ENCODE measurements at places on chromosomes 12 and 14. TPM values are rescaled to one million over a fixed set of nuclear protein-coding genes. Genes with fewer than 3 reads are reported as not detected.

The TAS2R9 gene
- total RNA-seq, result 0.69 TPM

DNA sequence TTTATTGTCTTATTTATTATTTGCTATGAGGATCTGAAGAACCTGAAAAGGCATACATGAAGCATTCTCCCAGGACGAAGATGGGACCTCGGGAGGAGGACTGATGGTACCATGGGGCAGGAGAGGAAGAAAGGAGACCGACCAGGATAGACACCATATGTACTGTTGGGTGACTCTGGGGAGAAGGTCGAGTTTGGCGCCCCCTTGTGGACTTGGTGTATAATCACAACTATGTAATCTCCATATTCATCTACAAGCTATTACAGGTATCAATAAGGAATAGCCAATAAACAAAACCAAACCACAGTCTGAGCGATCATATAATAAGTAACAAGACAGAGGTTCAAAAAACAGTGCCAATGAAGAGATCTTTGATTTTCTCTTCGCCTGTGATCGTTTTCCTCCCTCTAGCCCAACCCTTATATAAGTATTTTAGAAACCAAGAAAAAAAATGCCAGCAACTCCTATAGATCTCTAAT, 139.1 kb downstream of the SPTSSA start:
- ATAC-seq, result peak; percentile 52

DNA sequence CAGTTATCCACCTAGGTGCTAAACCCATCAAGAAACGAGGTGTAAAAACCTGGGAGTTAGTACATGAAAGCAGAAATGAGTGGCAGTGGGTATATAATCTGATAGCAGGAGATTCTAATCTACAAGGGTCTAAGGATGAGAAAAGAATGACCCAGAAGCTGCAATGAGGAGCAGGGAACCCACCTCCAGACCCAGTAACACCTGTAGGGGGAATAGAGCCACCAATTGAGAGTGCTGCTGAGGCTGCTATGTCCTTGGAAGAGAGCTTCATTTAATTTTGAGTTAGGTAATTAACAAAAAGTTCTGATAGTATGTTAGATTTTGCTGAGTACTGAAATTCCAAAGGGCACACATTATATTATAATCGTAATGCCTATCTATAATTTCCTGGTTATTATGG, 89.8 kb downstream of the KITLG start:
- no peak for ATAC-seq

DNA sequence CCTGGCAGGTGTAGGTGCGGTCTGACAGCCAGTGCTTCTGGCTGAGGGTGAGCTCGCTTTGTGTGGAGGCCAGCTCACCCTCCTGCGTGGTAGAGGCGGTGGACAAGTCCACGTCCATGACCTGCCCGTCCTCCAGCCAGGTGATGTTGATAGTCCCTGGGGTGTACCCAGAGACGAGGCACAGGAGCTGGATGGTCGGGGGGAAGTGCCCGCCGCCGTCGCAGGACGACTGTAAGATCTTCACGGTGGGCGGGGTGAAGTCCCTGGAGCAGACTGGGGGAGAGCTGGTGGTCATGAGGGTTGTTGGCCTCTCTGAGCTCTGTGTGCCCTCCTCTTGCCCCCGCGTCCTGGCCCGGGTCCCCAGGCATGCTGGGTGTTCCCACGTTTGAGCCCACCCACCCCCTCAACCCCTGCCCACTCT, 74.6 kb downstream of the TMEM121 start:
- no peak for ATAC-seq

DNA sequence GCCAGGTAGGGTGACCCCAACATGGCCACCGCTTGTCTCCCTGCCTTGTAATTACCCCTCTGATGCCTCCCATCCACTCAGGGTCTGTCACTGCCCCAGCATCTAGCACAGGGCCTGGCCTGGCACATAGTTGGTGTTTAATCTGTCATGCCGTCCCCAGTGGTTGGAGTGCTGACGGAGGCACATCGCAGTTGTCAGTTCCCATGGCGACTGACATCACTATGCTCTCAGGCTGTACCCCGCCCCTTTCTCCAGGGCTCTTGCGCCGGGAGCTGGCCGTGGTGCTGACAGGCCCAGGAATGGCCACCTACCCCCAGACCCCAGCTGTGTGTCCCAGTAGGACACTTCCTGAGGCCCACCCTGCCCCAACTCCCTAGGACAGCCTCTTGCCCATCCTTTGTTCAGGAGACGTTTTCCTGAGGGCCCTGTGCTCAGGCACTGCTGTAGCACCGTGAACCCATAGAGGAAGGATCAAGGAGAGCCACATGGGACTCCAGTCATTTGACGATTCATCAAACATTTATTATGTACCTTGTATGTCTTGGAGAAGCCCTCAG, 23.0 kb downstream of the FAM222A start:
- ATAC-seq, result peak; percentile 90
